Stimulated activated CD4-positive, alpha-beta T cell treated with anti-CD3 and anti-CD28 coated beads, Interleukin-1b, Interleukin-23, amount 100 ng/mL, for 4 hours (primary cell): ENCODE measurements at places on chromosomes 11 and 22.
A peak's percentile ranks its signal among the peaks of the same experiment; 100 is the strongest.

DNA sequence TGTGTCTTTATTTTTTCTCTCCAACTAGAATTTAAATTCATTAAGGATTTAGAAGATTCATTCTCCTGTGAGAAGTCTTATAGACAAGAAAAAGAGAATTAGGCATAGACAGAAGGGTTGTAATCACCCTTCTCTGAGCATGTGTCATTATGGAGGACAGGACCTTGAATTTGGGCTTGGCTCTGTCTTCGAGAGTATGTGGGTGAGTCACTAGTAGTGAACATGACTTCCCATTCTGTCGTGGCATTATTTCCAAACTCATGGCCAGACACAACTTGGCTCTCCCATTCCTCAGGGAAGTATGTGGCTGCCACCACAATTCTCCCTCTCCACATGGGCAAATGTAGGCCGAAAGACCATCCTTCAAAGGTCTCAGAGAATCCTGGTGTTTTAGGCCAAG is 14.3 kb upstream of the ANKK1 start:
- DNase-seq, result no peak

DNA sequence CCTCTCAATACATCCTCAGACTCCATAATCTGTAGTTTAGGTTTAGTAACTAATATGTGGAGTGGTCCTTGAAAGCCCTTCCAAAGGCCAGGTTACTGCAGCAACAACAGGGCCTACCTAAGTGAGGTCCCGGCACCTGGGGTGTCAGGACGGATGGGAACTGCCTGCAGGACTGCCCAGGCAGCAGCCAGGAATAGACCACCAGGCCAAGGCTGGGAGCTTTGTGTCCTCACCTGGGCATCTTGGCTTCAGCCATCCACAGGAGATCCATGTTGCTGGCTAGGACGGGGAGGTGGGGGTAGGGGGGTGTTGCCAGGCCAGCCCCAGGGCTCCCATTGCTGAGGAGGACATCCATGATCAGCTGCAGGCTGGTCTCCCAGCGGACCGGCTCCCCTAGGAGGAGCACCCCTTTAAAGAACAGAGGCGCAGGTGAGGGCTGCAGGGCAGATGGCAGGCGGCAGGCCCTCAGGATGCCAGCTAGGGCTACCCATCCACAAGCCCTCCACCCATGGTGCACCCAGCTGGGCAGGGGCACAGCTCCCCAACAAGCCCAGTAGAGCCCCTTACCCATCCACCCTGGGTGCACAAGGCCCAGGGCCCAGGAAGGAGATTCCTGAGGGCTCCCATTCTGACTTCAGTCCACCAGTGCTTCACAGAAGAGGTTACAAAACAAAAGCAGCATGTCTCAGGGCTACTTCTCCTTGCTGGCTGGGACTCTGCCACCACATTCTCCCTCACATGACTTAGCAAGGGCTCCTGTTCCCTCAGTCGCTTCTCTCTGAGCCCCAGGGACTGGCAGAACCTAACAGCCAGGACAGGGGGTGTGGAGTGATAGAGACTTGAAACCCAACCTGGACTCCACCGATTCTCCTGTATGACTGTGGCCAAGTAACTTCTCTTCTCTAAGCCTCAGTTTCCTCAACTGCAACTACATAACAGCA is 18.0 kb downstream of the HDHD5 start:
- DNase-seq, result no peak

DNA sequence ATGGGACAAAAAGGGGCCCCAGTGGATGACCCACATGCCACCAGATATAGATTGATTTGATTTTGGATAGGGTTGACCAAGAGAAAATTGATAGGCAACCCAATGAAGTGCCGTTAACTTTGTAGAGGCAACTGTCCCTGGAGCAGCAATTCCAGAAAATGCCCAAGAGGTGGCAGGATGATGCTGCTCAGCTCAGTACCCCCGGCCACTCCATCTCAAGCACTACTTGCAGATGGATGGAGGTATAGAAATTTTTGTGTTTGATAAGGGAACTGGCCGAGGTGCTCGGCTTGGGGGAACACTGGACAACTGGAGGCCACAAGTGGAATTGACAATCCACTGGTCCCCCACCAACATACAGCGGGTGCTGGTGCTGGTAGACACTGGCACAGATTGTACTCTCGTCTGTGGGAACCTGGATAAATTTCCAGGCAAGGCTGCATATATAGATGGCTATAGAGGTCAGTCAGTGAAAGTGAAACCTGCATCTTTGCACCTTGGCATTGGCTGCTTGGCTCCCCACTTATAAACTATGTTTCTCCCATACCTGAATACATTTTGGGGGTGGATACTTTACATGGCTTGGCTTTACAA is 86.3 kb downstream of the CCDC83 start:
- no peak for DNase-seq

- DNase-seq, result no peak
Measured at GRCh38 chr11:29163231-29163630, 853.6 kb downstream of the KCNA4 start.

GRCh38 chr11:15453211-15453765 is 338.6 kb downstream of the INSC start:
- DNase-seq, result no peak

DNA sequence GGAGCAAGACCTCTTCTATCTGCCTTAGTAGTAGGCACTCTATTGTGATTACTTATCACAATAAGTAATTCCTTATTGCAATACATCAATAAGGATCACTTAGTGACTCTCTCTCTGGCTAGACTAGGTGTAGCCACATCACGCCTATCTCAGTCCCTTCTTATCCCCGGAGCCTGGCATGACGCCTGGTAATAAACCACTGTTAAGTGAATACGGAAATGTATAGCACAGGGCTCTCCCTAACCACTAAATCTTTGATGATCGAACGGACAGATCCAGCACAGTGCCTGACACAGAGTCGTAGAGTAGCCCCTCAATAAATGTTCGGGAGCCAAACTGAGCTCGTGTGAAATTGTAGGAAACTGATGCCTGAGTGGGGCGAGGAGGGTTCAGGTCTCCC is 143.3 kb downstream of the FBXO7 start:
- DNase-seq, result no peak

DNA sequence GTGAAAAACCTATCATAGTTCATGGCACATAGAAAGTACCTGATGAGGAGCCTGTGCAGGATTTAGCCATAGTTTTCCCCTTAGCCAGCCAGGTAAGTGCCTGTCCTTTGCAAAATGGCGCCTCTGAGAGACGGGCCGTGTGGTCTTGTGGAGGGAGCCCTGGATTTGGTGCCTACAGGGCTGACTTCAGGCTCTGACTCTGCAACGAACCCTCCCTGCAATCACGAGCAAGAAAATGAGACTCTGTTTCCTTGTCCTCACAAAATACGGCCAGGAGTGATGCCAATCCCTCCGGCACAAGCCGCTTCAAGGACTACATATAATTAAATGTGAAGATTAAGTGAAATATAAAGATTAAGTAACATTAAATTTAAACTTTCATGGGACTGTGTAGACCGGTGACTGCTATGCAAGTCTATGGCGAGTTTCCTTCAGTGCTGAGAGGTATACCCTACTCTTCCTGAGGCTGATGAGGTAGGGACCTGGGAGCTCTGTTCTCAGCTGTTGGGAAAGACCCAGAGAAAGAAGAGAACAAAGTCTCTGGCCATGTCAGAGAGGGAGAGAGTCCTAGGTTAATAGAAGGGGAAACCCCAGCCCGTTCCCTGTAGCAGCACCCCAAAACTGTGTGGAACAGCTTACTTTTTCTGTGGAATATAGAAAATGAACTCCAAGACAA is 6.1 kb upstream of the CXCR5 start:
- no peak for DNase-seq

DNA sequence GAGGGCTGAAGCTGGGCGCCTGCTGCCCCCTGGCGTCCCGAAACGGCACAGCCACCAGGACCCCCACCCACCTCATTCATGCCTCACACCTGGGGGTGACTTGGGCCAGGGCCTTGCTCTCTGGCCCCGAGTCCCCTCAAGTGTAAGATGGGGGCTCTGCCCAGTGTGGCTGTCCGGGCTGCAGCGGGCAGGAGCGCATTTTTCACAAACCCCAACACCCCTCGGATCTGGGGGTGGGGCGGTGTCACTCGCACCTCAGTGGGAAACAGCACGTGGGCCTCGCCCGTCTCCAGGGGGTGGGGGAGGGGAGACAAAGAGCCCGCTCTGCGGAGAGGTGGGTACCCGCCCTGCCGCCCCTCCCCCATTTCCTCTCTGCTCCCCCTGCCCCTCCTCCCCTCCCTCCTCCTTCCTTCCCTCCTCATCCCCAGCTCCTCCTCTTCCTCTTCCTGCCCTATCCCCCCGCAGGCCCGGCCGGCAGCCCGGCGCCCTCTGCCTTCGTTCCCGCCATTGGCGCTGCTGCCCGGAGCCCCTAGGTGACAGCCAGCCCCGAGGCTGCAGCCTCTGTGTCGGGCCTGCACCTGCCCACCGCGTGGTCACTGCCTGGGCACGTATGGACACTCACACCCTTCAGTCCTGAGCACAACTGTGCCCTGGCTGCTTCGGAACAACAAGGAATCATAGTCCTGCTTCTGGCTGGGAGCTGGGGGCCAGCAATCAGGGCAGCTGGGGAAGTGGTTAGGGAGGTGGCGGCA is 6.8 kb upstream of the CDKN1C start:
- peak; percentile 61 for DNase-seq

- peak; percentile 76 for DNase-seq
Measured at GRCh38 chr22:22710719-22711531, 66.5 kb downstream of the GGTLC2 start.
